Activated CD8-positive, alpha-beta T cell treated with anti-CD3 and anti-CD28 coated beads for 36 hours (primary cell): ENCODE measurements at places on chromosomes 6 and 20.
A peak's percentile ranks its signal among the peaks of the same experiment; 100 is the strongest.

GRCh38 chr20:32762754-32763201, 593 bp downstream of the DNMT3B start:
- DNase-seq, result peak; percentile 41

GRCh38 chr6:32415521-32416019, 8.6 kb upstream of the BTNL2 start:
- DNase-seq, result peak; percentile 87

- no peak for DNase-seq
Measured at GRCh38 chr20:60069656-60070055, 111.4 kb downstream of the CDH26 start.

GRCh38 chr6:18011287-18011686, 23.9 kb upstream of the KIF13A start:
- DNase-seq, result no peak

DNA sequence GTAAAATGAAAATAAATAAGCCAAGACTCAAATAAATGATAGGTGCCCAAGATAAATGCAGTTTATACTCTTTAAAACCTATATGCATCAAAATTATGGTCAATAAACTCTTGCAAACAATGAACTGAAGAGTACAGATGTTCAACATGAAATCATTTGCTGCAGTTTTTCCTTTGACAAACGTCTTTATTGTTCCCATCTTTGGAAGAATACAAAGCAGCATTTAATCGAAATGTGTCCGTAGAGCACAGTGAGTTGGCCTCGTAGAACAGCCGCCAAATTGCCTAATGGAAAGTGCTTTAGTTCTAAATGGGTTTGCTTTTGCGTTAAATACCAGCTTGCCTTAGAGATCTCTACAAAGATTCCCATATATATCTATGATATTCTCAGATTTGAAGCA, 447.4 kb downstream of the PKHD1 start:
- no peak for DNase-seq

GRCh38 chr6:42292004-42292740, 74.5 kb upstream of the MRPS10 start:
- peak; percentile 55 for DNase-seq

GRCh38 chr6:105488516-105489215, 85.8 kb upstream of the PREP start:
- DNase-seq, result no peak

GRCh38 chr6:36698871-36699271, 1.2 kb downstream of the RAB44 start:
- no peak for DNase-seq

- DNase-seq, result no peak
Measured at GRCh38 chr6:65671922-65672321, 35.1 kb downstream of the EYS start.

DNA sequence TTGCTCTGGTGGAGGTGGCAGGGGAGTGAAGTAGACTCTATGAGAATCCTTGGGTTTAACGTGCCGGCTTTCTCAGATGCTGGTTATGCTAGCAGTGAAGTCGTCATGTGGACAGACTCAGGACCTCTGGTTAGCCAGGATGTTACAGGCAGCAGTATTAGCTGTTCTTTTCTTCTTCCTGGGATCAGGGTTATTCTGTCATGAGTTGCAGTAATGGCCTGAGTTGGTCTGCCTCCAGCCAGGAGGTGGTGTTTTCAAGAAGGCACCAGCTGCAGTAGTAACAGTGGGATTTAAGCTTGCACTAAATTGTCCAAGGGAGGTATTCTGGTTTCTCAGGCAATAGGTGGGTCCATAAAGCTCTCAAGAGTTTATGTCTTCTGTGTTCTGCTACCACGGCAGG, 56.7 kb downstream of the HDDC2 start:
- no peak for DNase-seq

DNA sequence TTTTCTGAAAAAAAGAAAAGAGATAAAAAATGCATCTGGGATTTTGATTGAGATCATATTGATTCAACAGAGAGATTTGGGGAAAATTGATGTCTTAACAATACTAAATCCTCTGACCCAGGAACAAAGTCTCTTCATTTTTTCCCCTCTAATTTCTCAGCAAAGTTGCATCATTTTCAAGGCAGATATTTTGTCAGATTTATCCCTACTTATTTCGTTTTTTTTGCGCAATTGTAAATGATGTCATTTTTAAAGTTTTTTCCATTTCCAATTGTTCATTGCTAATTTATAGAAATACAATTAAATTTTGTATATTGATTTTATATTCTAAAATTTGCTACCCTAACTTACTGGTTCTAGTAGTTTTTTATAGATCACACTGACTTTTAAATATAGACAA, 97.7 kb upstream of the TMEM170B start:
- DNase-seq, result no peak

DNA sequence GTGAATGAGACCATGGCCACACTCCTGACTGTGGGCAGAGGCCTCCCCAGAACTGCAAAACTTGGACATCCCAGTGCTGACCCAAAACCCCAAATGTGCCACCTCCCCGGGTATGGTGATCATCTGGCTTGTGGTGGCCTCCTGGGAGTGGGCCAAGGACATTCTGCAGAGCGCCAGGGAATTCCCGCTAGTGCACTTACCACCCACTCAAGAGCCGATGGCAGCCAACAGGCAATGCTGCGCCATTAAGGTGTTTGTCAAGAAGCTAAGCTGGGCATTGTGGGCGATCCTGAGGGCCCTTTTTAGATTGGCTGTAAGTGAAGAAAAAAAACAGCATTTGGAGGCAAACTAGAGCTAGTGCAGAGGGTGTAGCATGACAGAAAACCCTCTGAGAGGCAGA, 9.4 kb downstream of the MMP24 start:
- DNase-seq, result no peak

DNA sequence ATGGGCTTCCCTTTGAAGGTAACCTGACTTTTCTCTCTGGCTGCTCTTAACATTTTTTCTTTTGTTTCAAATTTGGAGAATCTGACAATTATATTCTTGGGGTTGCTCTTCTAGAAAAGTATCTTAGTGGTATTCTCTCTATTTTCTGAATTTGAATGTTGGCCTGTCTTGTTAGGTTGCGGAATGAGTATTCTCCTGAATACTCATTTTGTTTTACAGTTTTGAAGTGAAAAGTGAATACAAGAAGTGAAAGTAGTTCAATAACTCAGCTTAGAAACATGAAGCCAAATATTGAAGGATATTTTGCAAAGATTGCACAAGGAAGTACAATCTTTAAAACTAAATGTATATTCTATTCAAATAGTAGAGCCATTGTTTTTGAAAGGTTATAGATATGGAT, 120.2 kb upstream of the MAP3K4 start:
- no peak for DNase-seq

DNA sequence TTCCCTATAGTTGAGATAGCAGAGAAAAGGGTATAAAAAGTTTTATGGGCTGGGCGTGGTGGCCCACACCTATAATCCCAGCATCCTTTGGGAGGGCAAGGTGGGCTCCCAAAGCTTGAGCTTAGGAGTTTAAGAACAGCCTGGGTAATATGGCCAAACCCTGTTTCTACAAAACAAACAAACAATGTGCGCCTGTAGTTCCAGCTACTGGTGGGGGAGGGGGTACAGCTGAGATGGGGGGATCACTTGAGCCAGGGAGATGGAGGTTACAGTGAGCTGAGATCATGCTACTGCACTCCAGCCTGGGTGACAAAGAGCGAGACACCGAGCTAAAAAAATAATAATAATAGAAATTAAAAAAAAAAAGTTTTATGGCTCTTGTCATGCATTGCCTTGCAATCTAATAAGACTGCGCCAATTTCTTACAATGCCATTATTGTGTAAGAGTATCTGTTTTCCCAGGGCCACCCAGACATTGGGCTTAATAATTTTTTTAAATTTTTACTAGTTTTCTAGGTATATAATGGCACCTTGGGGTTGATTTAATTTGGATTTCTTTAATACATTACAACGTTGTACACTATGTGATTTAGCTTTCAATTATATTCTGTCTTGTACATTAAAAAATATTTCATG, 3.9 kb downstream of the ACSS2 start:
- DNase-seq, result no peak

DNA sequence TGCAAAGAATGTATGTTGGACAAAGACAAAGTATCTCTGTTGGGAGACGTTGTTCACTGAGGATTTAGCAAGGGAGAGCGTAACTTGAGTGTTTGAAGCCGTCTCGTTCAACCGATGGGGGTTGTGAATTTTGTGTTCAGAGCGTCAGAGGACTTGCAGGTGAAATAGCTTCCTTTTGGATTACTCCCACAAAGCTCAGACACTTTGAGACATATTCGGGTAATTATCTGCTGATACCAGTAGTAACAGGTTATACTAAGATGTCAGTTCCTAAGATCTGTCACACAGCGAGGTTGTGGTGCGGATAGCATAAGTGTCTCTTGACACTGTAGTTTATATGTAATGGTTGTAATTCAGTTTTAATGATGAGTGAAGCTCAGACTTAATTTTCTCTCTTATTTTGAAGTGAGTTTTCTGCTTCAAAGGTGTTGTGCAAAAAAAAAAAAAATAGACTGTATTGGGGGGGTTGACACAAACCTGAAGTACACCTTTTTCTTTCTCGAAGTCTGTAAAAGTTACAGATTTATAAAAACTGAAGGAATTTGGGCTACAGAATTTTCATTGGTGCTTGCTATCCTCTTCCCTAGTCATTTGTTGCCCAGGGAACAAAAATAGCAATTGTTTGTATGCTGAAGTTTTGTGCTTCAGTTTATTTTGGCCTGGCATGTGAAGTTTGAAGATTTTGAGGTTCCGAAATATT, 1.7 kb downstream of the ASXL1 start:
- peak; percentile 37 for DNase-seq

DNA sequence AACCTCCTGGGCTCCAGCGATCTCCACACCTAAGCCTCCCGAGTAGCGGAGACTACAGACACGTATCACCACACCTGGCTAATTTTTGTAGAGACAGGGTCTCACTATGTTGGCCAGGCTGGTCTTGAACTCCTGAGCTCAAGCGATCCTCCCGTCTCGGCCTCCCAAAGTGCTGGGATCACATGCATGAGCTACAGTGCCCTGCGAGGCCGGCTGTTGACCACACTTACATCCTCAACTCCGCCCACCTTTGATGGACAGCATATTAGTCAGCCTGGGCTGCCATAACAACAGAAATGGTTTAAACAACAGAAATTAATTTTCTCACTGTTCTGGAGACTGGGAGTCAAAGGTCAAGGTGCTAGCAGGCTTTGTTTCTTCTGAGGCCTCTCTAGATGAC, 107.7 kb downstream of the JPH2 start:
- DNase-seq, result no peak

GRCh38 chr20:24933266-24933908, 15.7 kb upstream of the CST7 start:
- DNase-seq, result no peak

GRCh38 chr20:33827634-33828325, 16.6 kb downstream of the CHMP4B start:
- no peak for DNase-seq

DNA sequence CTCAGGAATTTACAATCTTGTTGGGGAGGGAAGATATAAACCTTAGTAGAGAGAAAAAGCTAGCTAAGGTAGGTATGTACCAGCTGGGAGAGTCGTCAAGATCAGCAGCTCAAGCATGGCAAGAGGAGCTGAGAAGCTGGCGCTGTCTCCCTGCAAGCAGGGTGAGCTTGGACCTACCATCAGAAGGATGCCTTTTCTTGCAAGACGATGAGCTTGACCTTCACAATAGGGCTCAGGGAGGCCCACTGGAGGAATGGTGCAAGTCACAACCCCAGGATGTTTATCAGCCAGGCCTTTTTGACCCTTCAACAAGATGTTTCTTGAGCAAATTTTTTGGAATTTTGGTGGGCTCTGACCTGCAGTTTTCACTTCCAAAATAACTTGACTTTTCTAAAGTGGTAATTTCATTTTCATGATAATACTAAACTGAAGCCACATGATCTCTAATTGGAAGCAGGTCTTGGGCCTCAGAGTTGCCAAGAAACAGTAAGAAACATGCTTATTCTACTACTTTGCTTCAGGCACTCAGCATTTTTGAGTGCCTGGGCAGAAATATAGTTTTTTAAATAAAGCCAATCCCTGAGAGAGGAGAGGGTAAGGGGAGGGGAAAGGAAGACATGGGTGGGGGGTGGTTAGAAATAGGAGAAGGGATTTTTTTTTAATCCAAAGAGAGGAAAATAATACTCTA, 258.1 kb downstream of the CLIC5 start:
- DNase-seq, result no peak

GRCh38 chr6:10332111-10332510, 82.8 kb downstream of the TFAP2A start:
- DNase-seq, result no peak

DNA sequence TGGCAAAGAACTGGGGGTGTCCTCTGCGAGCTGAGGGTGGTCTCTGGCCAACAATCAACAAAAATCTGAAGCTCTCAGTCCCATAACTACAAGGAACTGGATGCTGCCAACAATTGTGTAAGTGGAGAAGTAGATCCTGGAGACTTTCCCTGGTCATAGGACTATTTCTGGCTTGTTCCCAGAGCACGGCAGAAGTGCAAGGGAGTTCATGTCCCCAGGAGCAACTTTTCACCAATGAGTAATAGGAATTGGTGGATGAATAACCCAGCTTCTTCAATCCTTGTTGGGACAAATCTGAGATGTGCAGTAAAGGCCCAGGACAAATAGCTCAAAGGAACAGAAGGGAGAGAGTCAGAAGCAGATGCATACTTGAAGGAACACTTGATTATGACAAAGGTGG, 95.5 kb downstream of the QRSL1 start:
- DNase-seq, result no peak

DNA sequence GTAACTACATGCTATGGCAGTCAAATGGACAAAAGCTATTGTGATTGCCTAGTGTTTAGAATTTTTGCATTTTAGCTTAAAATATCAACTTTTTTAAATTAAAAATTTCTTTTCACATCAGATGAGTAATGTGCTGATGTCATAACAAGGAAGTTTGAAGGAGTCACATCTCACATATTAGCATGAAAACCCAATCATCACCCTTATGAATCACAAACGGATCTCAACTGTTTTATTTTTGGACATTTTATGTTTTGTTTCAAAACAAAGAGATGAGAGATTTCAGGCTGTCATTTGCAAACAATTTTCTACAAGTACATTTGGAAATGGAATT, 53.6 kb upstream of the TRERF1 start:
- DNase-seq, result no peak

DNA sequence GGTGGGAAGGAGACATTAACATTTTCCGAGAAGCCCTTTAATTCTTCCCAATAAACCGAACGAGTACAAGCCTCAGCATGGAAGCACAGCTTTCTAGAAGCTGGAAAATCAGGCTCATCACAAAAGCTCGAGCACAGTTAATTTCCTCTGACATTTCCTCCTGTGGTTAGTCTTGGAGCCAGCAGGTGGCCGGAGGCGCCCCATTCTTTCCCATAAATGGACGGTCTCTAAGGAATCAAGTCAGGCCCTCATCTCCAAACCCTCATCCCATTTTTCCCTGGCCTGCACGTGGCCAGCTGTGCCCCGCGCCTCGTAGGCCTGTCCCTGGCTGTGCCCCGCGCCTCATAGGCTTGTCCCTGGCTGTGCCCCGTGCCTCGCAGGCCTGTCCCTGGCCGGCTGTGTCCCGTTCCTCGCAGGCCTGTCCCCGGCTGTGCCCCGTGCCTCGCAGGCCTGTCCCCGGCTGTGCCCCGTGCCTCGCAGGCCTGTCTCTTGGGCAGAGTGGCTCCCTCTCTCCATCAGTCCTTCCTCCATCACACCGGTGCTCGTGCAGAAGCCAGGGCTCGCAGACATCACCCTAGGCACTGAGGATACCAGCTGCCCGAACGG, 19.7 kb upstream of the NTSR1 start:
- no peak for DNase-seq
